Suppressor macrophage treated with lipopolysaccharide for 1 hour (primary cell): ENCODE measurements at places on chromosomes 4 and X.
A peak's percentile ranks its signal among the peaks of the same experiment; 100 is the strongest.

GRCh38 chr4:126960760-126961159 lies 672.0 kb upstream of the INTU start:
- no peak for DNase-seq

GRCh38 chrX:2748171-2748814 lies 3.5 kb upstream of the XG start:
- DNase-seq: no peak

GRCh38 chr4:3291969-3292570 lies 751 bp upstream of the RGS12 start:
- peak; percentile 68 for DNase-seq

DNA sequence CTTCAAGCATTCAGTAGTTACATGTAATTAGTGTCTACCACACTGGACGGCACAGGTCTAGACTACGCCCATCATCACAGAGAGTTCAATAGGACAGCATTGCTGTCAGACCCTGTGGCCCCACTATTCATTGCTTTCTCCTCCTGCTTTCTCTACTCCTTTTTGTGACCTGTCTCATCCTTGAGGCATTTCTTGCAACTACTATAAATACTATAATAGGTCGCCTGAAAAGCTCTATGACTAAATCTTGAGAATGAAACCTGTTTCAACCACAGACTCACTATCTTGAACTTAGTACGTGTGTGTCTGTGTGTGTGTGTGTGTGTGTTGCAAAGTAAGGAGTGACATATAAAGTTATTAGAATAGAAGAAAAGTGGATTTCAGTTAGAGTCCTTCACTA lies 252.9 kb upstream of the KLF3 start:
- no peak for DNase-seq

- DNase-seq: no peak
Observed at GRCh38 chrX:8179656-8180055, 8.6 kb upstream of the VCX2 start.

GRCh38 chr4:184320631-184321030 lies 103.0 kb upstream of the ENPP6 start:
- DNase-seq: no peak

GRCh38 chr4:80184825-80185756 lies 12.2 kb upstream of the PRDM8 start:
- no peak for DNase-seq

DNA sequence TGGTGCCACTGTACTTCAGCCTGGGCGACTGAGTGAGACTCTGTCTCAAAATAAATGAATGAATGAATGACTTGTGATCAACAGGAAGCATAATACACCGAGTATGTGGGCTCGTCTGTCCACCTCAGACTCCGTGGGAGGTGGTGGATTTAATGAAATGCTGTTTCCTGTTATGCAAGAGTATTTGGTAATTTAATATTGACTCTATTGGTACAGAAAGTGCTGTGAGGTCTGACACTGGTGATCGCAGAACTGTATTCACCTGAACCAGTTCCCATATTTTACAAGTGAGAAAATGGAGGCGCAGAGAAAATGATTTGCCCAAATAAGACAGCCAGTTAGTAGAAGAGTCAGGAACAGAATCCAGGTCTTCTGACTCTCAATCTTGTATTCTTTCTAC lies 423.3 kb downstream of the RAPGEF2 start:
- no peak for DNase-seq

DNA sequence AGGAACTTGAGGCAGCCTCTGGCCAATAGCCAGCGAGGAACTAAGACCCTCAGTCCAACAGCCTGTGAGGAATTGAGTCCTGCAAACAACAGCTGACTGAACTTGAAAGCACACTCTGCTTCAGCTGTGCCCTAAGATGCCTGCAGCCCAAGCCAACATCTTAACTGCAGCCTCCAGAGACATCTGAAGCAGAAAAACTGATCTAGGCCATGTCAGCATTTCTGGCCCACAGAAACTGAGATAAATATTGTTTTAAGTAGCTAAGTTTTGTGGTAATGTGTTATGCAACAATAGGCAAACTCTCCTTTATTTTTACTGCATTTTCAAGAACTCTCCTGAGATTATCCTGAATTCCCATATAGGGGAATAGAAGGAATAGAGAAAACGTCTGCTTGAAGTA lies 24.4 kb upstream of the PIGA start:
- no peak for DNase-seq

DNA sequence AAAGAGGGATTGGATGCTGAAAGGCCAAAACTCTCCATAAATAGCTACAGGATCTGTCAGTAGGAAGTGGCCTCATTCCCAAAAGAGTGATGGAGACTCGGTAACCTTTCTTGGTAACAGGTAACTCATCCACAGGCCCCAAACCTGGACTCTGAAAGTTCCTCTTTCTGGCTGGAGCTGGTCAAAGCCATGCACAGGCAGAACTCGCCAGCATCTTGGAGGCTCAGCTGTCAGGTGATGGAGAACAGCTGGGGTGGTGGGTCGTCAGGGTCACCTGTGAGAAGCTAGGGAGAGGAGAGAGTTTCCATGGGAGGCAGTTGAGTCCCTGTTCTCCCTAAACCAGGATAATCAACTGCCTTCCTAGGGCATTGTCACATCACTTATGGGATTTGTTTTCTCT lies 354.3 kb upstream of the GATB start:
- DNase-seq: no peak

DNA sequence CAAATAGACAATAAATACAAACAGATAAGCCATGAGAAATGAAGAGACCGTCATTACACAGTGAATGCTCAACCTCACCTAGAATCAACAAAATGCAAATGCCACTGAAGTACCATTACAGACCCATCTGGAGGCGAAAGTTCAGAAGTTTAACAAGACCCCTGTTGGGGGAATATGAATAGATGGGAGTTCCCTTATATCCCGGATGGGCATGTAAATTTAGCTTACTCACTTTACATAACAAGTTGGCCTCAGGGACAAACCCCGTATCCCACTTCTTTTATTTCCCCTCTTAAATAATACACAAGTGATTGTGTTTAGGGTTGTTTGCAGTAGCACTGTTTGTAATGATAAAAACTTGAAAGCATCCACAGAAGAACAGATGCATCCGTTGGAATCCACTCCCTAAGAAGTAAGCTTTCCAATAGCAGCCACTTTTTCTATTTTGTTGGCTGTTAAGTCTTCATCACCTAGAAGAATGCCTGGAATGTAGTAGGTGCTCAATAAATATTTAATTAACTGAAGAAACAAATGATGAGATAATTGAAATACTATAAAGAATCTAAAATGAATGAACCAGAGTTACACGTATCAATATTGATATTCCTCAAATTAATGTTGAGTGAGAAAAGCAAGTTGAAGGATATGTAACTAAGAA lies 1076.3 kb upstream of the TENM3 start:
- no peak for DNase-seq

GRCh38 chrX:150185766-150186165 lies 177.4 kb upstream of the MAMLD1 start:
- no peak for DNase-seq

DNA sequence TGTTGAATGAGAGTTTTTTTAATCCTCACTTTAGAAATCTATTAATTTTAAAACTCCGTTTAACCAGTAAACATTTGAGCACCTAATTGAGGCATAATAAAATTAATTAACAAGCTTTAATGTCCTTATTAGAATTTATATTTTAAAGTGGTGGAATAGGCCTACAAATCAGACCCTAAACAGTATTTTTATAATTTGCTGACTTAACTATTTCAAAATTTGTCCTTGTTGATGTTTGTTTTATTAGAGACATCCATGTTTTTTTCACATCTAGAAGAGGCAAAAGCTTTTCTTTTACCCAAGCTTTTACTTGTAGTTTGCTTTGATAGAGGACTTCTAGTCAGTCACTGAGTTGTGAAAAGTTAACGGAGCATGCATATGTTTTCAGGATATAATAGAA lies 3.8 kb downstream of the SAP30 start:
- no peak for DNase-seq

DNA sequence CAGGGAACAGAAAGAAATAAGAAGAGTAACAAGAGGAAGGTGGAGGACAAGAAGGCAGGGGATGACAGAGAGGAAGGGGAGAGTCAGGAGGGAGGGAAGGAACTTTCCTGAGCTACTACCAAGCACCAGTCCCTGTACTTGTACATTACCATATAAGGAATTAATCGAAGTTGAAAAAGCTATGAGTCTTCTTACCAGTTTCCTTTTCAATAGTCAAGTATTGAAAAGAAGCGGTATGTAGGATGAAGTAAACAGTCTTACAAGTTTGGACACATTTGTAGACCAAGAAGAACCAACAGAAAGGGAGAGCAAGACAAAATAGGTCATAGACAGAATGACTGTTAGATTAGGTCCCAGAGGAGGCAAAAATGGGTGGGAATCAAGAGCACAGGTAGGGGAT lies 629.7 kb upstream of the DIPK2B start:
- DNase-seq: no peak

- no peak for DNase-seq
Observed at GRCh38 chr4:111064342-111064993, 441.6 kb upstream of the PITX2 start.

DNA sequence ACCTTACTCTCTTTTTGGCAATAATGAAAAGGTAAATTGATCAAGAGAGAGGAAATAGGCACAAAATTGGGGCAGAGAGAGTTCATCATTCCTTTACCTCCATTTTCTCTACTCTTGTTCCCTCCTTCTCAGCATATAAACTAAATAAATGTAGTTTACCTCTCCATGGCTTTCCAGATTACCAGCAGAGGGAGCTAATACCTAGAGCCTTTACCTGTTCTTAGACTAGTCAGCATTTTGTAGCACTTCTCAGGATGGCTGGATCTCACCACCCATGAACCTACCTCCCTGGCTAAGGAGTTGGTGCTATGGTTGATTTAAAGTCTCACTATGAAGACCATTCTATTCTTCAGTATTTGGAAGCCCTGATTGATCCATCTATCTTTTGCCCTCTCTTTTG lies 15.7 kb downstream of the OFD1 start:
- DNase-seq: no peak

- DNase-seq: peak; percentile 94
Observed at GRCh38 chr4:2803624-2804448, 11.0 kb downstream of the SH3BP2 start.

DNA sequence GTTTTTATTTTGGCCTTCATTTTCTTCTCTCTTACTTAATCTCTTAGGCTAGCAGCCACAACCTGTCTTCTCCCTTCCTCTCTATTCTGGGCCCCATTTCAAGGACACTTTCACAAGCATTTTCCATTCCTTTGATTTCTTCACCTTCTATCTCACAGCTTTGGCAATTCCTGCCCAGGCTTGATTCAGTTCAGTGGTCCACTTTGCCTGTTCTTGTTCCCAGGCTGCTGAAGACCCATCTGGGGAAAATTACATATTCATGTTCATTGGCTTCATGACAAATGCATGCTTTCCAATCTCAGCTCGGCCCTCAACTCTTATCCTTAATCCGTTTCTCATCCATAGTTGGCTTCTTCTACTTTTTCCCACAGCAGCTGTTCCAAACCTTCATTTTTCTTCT lies 38.7 kb upstream of the LPAR4 start:
- DNase-seq: no peak

DNA sequence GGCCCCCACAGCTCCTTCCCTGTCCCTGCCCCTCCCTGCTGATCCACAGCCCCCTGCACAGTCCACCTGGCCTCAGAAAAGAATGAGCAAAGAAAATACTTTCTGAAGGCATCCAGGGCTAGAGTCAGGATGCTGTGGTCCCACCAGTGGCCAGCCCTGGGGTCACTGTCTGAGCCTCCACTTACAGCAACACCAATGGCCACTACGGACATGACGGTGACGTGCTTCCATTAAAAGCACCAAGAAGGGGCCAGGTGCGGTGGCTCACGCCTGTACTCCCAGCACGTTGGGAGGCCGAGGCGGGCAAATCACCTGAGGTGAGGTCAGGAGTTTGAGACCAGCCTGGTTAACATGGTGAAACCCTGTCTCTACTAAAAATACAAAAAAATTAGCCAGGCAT lies 4.0 kb downstream of the JAKMIP1 start:
- DNase-seq: no peak

DNA sequence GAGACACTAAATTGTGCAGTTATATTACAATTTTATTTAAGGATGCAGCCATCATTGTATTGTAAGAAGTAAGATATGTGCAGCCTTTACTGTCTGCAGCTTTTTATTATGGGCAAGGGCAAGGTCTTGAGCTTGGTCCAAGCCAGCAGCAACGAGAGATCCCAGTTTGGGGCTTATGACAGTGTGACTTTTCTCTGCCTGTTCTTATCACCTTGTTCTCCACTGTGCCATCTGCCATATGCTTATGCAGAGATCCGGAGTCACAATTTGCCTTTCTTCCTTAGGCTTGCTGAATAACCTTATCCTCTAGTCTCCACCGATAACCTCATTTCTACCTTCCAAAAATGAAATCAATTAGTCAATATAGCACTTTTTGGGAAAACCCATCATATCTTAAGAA lies 30.4 kb downstream of the MAPK10 start:
- DNase-seq: no peak

GRCh38 chr4:44760142-44760898 lies 34.0 kb upstream of the GNPDA2 start:
- DNase-seq: peak; percentile 56

- peak; percentile 53 for DNase-seq
Observed at GRCh38 chrX:119790977-119791436, 423 bp downstream of the RPL39 start.

DNA sequence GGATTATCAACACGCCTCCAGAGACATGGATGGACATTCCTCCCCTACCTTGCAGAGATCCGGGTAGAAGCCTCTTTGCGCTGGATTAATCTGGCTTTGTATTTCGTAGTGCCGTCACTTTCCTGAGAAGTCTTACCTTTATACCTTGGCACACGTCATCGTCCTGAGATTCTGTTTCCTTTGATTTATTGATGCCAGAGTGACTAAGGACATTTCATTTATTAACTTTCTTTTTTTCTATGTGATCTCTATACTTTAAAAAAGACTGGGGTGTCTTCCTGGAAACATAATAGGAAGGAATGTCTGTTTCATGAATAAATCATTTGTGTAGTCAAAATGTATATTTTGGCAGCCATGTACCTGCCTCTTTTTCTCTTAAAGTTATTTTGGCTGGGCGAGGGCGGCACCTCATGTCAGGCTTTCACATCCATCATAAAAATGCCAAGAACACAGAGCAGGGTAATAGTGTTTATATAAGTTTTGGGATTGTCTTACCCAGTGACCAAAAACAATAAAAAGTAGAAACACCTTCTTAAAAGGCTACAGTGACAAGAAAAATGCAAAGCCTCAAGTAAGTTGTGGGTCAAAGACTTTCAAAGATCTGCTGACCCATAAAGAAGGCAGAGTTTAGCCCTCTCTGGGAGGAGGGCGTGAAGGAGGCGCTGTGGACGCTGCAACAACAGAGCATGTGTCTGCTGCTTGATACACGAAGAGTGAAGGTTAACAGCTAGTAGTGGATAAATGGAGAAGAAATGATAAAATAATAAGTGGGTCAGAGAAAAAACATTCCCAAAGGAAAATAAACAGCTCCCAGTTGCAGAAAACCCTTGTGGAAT lies 124.4 kb downstream of the SHROOM3 start:
- no peak for DNase-seq

DNA sequence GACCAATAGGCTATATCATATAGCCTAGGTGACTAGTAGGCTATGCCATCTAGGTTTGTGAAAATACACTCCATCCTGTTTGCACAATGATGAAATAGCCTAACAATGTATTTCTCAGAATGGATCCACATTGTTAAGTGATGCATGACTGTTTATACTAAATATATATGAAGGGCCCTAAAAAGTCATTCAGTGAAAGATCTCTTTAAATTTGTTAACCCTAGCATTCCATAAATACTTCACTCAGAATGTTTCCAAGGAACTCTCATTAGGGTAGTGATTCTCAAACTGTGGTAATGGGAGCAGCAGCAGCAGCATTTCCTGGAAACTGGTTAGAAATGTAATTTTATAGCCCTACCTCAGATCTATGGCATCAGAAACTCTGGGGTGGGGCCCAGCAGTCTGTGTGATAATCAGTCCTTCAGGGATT lies 74.9 kb downstream of the PRRG1 start:
- DNase-seq: no peak
